ENCODE measurements at places on chromosomes 2 and 18. TPM values are rescaled to one million over a fixed set of nuclear protein-coding genes. Genes with fewer than 3 reads are reported as not detected.
A peak's percentile ranks its signal among the peaks of the same experiment; 100 is the strongest.

Gene CASP10
- 0.48 TPM for total RNA-seq

Gene ASXL3
- not detected for total RNA-seq

Gene AKAIN1
- not detected for total RNA-seq

Gene EDAR
- total RNA-seq: not detected

GRCh38 chr2:207902821-207903220 is 122.5 kb downstream of the PLEKHM3 start:
- DNase-seq: no peak

DNA sequence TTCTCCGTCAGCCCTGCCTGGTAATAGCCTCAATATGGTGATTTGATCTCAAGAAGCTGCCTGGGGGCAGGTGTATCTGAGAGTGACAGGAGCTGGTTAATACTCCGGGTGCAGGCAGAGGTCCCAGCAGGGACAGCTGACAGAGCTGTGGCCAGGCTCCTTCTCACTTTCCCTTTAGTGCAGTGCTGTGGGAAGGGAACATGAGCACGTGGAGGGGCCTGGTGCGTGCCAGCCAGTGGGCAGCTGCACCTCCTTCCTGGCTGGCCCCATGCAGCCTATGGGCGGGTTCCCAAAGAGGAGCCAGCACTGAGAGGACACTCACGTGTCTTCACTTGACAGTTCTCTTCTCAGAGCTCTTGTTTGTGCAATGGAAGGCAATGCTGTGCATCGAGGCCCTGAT is 9.1 kb downstream of the CNNM4 start:
- DNase-seq: peak; percentile 95

DNA sequence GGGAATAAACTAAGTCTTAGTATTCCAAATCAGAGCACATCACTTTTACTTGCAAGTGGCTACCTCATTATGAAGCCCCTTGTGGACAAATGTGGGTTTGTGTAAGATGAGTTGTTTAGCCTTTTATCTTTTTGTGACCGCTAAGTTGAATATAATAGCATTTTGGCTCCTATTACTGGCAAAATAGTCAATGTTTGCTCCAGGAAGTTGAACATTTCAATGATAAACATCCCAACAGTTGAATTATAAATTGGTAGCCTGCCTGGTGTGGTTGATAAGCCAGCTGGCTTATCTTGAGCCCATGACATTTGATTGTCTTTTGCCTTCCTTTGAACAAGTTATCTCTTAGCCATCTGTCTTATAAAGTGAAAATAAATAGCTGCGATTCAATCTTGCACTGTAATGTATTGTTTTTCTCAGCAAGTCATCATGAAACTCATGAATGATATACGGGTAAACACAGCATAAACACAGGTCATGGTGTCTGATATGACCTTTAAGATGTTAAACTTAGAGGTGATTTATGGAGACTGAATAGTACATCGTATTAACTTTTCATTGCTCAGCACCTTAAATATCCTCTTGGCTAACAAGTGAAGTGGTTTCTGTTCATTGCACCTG is 338.4 kb downstream of the SOCS6 start:
- DNase-seq: no peak

GRCh38 chr2:203781151-203781550 is 74.7 kb downstream of the CD28 start:
- DNase-seq: no peak

DNA sequence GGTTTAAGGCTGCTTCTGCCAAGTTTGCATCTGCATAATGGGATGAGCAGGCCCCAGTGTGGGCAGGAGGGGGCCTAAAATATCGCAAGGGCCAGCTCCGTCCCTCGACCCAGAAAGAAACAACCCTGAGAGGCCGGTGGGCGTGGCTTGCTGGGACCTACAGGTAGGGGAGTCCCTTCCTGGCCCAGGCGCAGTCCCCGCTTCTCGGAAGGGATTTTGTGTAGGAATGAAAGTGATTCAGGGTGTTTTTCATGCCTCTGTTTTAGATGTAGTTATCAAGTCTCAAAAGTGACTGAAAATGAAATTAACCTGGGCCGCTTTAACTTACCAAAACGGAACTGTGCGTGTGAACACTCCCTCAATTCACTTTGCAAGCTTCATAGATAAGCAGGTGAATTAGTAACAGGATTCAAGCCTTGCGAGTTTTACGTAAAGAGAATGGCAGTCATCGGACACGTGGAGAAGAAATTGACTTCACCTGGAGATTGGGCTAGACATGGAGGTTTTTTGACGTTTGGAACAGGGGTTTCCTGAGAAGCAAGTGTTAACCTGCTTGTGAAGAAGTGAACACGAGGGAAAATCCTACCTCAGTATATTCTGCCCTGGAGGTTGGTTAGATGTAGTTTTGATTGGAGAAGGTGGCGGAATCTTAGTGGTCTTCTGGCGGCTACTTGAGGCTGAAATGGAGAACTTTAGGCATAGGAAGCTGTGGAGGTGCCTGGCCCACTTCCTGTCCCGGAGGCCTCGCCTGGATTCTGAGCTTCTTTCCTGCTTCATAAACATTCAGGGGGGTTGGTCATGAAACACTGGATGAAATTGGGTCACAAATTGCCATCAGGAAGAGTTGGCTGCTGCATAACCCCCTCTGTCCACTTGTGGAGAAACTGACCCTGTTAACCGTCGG is 1.7 kb downstream of the NCK2 start:
- DNase-seq: no peak

GRCh38 chr2:20624156-20624883 is 26.6 kb downstream of the HS1BP3 start:
- DNase-seq: no peak

DNA sequence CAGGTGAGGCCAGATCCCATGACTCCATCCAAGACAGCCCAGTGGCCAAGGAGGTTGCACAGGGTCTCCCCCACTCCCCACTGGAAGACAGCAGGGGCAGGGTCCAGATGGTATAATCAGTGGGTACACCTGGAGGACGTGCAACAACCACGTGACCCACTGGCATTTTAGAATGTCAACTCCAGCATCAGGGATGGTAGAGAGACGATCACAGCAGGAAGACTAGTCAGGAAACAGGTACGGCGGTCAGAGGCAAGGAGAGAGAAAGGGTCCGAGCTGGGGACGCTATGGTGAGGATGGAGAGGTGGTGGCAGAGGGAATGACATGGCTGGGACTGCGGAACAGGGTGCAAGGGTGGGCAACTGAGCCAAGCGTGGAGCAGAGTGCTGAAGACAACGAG is 23.0 kb downstream of the SERTAD2 start:
- no peak for DNase-seq

- DNase-seq: peak; percentile 52
Measured at GRCh38 chr2:223235986-223236385, 184.0 kb downstream of the KCNE4 start.
